ENCODE measurements at places on chromosomes 13 and 19. TPM values are rescaled to one million over a fixed set of nuclear protein-coding genes. Genes with fewer than 3 reads are reported as not detected.
A peak's percentile ranks its signal among the peaks of the same experiment; 100 is the strongest.

GRCh38 chr13:108154421-108154858, 60.9 kb downstream of the LIG4 start:
- ATAC-seq, result no peak

Gene IFNL1
- not detected for total RNA-seq

DNA sequence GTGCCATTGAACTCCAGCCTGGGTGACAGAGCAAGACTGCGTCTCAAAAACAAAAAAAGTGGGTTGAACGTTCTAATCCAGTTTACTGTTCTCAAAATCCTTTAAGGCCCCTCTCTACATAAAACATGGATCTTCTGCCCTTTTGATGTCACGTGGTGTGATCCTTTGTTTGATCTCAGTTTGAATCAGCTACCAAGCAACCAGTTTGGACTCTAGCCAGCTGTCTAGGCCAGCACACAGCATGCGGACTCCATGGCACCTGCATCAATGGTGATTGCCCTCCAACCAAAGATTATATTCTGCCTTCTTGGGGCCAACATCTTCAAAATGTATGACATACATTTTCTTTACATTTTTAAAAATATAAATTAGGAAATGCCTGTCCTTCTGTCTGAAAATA, 365.4 kb downstream of the NDFIP2 start:
- ATAC-seq, result no peak

DNA sequence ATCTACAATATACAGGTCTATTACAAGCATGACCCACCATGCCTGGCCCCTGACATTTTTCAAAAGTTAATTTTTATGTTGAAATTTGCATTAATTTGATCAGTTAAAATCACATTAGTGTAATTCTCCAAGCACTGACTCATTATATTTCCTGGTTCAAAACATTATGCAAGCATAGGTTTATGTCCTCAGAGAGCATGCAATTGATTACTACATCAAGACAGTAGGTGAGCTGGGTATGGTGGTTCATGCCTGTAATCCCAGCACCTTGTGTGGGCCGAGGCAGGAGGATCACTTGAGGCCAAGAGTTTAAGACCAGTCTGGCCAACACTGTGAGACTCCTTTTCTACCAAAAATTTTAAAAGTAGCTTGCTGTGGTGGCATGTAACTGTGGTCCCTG, 248.8 kb upstream of the KLHL1 start:
- no peak for ATAC-seq

DNA sequence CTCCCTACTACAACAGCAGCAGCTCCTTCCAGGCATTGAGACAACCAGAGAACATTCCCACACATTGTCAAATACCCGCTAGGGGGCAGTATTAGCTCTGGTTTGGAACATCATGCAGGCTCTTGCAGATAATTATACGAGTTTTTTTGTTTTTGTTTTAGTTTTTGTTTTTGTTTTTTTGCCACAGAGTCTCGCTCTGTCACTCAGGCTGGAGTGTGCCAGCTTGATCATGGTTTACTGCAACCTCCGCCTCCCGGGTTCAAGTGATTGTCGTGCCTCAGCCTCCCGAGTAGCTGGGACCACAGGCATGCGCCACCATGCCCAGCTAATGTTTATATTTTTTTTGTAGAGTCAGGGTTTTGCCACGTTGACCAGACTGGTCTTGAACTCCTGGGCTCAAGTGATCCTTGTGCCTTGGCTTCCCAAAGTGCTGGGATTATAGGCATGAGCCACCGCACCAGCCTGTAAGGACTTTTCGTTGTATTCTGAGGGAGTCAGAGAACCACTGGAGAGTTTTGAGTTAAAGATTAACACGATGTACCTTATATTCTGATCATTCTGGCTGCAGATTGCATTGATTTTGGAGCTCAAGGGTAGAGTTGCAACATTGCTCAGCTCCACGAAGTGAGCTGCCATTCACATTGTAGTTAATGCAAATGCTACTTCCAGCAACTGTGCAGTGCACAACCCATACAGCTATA, 41.7 kb upstream of the CEACAM20 start:
- peak; percentile 70 for ATAC-seq

Gene PGLYRP1
- not detected for total RNA-seq

Gene SBK3
- total RNA-seq, result 0.80 TPM

GRCh38 chr19:50745221-50745620, 22.1 kb downstream of the CLEC11A start:
- ATAC-seq, result no peak
